ENCODE measurements at places on chromosomes 3 and 15.

DNA sequence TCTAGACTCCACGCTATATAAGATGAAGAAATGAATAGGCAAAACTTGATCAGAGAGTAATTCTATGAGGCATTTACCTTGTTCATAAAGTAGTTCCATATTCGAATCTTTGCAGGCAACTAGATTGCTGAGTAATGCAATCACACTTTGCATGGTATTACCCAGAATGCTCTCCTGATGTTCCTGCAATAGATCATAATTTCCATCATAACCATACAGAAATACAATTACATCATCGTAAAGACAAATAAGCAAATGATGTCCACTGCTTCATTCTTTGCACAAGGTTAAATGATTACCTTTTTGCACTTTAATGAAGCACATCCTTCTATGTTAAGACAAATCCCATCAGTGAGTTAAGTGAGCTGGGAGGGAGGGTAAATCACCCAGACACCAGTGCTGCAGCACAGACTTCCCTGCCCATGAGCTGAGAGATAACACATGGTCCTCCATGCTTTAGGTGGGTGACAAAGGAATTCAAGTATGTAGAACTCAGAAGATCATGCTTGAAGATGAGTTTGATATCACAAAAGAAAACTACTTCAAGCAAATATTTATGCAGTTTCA, 366.7 kb downstream of the CTNNB1 start:
- H3K4me3 ChIP-seq = no peak overlapping the region
- H3K36me3 ChIP-seq = no peaks in the 10 kb centered on the region
- DNase-seq = no peak
- no peak overlapping the region for H3K27ac ChIP-seq

GRCh38 chr15:74184582-74185091, 11.1 kb downstream of the ISLR start:
- no peak overlapping the region for H3K4me3 ChIP-seq
- peaks cover 5% of the 10 kb centered on the region for H3K4me1 ChIP-seq
- no peaks in the 10 kb centered on the region for H3K36me3 ChIP-seq
- no peak for DNase-seq
- no peaks in the 10 kb centered on the region for H3K27me3 ChIP-seq
- no peak overlapping the region for H3K27ac ChIP-seq

DNA sequence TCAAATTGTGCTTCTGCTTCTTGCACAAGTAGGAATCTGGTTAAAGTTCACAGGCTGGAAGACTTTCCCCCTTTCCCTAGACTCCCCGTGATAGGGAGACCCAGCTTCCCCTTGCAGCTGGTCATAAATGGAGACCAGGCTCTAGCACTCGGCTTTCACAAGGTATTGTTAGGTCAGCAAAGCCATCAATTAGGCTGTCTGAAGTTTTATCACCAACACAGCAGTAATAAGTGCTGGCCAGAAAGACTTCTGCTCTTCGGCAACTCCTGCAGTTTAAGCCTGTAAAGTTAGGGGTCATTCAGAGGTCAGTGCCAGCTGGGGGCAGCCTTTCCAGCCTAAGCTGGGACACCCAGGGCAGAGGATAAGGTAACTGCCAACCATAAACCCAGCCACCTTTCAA, 203.4 kb downstream of the MEIS2 start:
- no peak for DNase-seq
- no peaks in the 10 kb centered on the region for H3K27me3 ChIP-seq
- peaks cover 10% of the 10 kb centered on the region for H3K4me1 ChIP-seq
- peaks cover 33% of the 10 kb centered on the region for H3K36me3 ChIP-seq
- no peak overlapping the region for H3K27ac ChIP-seq

GRCh38 chr15:99613887-99614647, 48.3 kb downstream of the MEF2A start:
- peaks cover 13% of the 10 kb centered on the region for H3K4me1 ChIP-seq
- DNase-seq = no peak
- no peaks in the 10 kb centered on the region for H3K36me3 ChIP-seq

- no peak overlapping the region for H3K27ac ChIP-seq
- no peak overlapping the region for H3K4me3 ChIP-seq
- no peaks in the 10 kb centered on the region for H3K4me1 ChIP-seq
- H3K36me3 ChIP-seq = no peaks in the 10 kb centered on the region
- no peaks in the 10 kb centered on the region for H3K27me3 ChIP-seq
Measured at GRCh38 chr3:38227989-38228388, 37.6 kb upstream of the SLC22A13 start.

DNA sequence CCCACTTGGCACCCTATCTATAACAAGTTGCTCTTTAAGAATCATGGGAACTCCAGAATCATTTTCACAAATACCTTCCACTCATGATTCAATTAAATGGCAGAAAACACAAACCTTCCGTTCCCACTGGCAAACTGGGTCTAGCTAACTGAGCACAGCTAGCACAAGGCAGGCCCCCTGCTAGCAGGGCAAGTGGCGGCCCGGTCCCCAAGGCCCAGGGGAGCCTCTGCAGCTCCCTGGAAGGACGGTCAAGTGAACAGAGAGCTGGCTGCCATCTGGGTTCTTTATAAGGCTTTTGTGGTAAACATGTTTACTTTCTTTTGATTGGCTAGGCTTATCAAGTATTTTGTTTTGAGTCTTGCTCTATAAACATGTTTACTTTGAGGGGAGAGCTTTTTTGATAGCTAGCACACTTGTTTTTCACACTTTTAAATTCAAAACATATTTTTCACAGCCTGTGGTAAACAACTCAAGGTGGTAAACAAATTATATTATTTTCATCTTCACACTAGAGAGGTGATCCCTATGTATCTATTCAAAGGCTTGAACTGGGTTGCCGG, 81.4 kb downstream of the FOXP1 start:
- peaks cover 27% of the 10 kb centered on the region for H3K4me1 ChIP-seq
- no peak overlapping the region for H3K27ac ChIP-seq
- peaks cover 3% of the 10 kb centered on the region for H3K36me3 ChIP-seq

DNA sequence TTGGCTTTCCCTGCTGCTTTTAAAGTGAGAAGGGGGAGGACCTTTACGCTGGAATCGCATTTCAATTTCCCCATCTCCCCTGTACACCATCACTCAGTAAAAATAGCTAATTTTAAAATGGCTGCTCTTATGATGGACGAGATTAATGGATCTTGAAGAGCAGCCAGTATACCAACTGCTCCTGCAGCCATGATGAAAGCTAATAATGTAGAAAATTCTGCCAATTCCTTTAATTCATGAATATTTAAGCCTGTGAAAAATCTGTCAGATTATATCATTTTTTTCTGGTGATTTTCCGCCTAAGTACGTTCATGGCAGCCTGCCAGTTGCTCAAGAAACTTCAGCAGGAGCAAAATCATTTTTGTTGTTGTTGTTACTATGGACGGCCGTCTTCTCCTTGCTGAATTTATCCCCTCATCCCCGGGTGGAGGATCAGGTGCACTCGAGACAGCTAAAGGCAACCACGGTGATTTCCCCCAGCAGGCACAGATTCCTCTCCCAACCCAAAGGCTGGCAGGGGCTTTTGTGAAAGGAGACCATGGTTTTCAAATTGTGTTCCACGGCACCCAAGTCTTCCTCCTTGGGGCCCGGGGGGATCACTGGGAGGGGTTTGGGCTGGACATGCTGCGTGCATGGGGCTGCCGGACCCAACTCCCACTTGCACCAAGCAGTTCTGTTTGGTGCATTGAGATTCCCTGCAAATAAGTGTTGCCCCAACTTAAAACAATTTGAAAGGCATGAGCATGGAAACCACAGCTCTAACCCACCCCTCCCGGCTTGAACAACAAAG, 289.6 kb downstream of the UACA start:
- H3K27ac ChIP-seq = peak overlapping the region; percentile 72
- H3K36me3 ChIP-seq = no peaks in the 10 kb centered on the region
- peaks cover 63% of the 10 kb centered on the region for H3K27me3 ChIP-seq
- H3K4me1 ChIP-seq = peaks cover 33% of the 10 kb centered on the region

GRCh38 chr15:79929412-79929811, 32.6 kb upstream of the MTHFS start:
- no peak overlapping the region for H3K4me3 ChIP-seq
- H3K27ac ChIP-seq = no peak overlapping the region
- H3K36me3 ChIP-seq = no peaks in the 10 kb centered on the region
- peaks cover 2% of the 10 kb centered on the region for H3K4me1 ChIP-seq

DNA sequence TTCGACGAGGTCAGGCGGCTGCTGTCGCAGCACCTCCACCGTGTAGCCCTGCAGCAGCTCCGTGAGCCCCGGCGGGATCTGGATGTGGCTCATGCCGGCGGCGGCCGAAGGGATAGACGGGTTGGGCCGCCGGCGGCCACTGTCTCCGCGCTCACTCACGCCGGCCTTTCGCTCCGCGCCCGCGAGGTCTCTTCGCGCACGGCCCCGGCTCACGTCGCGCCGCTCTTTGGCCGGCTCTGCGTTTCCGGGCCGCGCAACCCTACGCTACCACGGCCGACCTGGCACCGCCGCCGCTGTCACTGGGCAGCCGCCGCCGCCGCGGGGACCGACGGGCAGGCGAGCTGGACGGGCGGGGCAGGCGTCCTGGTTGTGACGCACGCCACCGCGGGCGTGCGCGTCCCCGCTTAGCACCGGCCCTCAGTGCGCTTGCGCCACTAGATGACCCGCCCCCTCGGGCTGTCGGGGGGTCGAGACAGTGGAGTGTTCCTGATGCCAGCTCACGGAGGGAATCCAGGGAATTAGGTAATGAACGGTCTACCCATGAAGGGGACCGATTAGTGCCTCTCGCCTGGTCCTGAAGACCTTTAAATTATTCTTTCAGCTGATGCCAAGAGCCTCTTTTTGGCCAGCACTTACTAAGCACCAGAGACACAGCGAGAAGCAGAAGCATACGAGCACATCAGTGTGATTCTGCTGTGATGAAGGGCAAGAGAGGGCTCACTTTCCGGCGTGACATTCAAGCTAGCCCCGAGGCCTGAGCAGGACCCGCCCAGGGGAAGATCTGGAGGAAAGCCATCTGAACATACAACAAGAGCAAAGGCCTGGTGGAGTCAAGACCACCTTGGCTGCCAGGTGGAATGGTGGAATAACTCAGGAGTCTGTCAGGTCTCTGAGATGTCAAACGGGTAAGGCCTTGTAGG, at the start of gene PRKAR2A:
TSS of gene PRKAR2A (minus strand) at position 371 of the 920 bp plus-strand sequence. CDS start at position 93, 278 bp downstream.
- H3K27me3 ChIP-seq = no peaks in the 10 kb centered on the region
- peak within 1 kb of the TSS; percentile 98 for H3K27ac ChIP-seq

DNA sequence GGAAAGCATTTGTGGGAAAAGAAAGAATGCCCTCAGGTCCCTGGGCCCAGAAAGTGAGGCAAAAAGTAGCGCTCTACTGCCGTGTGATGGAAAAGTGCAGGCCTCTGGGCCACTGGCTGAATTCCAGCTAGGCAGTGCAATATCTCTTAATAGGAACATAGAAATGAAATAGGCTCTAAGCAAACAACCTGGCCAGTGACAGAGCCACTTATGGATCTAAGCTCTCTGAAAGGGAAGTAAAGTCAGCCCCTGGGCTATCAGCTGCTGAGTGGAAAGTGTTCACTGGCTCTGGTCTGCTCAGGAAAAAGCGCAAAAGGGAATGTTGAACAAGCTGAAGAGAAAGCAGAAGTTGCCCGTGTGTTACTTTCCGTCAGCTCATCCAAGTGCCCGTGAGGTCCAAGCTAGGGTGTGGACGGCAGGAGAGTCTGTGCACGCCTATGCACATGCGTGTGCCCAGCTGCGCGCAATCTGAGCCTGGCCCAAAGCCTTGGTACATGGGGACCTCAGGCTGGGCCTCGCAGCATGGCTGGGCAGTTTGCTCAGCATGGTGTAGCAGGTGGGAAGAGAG, 74.0 kb upstream of the RAD18 start:
- H3K4me3 ChIP-seq = no peak overlapping the region
- DNase-seq = no peak
- no peaks in the 10 kb centered on the region for H3K27me3 ChIP-seq
- peaks cover 21% of the 10 kb centered on the region for H3K4me1 ChIP-seq

DNA sequence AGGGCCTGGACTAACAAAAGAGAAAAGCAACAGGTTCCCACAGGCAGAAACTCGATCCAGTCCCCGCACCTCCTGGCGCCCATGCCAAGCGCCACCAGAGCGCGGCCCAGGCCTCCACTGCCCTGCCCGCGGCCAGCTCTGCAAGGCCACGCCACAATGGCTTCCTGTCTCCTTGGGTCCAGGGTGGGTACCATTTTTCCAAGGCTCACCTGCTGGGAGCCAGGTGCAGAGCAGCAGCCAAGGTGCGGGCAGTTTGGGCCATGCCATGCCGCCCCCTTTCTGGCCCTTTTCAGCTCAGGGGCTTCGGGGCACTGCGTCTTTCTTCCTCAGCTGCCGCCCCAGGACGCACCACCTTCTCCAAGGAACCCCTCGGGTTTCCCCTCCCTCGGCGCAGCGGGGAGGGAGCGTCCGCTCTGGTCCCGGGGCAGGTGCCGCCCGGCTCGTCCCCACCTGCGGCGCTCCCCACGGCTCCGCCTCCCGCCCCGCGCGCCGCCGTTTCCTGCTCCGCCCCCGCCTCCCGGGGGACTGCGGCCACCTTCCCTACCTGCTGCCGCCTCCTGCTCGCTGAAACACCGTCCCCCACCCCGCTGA, at the start of gene ILDR1:
TSS of gene ILDR1 (minus strand) at position 437 of the 591 bp plus-strand sequence. CDS start at position 267, 170 bp downstream.
- peak within 1 kb of the TSS; percentile 78 for H3K27ac ChIP-seq
- H3K36me3 ChIP-seq = no peaks in the 10 kb centered on the region
- no peaks in the 10 kb centered on the region for H3K4me1 ChIP-seq

DNA sequence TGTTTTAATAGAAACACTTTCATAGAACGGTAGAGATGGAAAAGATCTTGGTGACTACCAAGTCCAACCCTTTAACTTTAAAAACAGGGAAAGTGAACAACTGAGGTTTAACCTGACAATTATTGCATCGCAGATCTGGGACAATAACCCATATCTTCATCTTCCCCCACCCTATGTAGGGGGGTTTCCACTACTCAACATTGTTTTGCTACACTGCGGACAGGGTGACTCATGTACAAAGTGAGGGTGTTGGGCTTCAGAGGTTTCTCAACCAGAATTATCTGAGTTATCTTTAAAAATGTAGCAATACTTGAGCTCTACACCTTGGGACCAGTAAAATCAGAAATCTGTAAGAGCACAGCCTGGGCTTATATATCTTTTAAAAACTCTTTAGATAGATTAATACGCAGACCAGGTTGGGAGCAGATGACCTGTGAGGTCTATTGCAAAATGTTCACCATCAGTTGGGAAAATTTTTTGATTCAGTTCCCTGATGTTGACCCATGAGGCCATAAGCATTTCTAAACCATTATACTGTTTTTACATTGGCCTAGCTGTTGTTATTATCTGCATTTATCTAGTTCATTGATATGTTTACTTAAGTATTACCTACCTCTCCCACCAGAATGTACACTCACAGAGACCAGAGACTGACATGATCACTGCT, 103.6 kb upstream of the ICE2 start:
- no peaks in the 10 kb centered on the region for H3K27me3 ChIP-seq
- peak overlapping the region; percentile 68 for H3K27ac ChIP-seq
- no peak overlapping the region for H3K4me3 ChIP-seq
- H3K36me3 ChIP-seq = no peaks in the 10 kb centered on the region
- peaks cover 18% of the 10 kb centered on the region for H3K4me1 ChIP-seq

DNA sequence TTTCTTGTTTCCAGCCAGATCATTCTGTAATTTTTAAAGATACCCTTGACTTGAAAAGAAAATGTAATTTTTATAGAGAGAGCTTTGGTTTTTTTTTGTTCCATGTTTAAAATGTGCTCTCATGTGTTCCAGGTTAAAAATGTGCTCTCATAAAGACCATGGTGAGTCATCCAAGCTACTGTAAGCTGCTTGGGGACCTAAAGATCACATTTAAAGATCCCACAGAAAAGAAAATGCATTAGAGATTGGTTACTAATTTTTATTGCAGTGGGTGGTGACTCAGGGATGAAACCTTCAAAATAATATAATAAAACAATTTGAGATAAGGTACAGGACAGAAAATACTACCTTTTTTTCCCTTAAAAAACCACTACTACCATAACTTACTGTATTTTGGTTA, 11.0 kb downstream of the TCF12 start:
- no peak overlapping the region for H3K4me3 ChIP-seq
- no peaks in the 10 kb centered on the region for H3K36me3 ChIP-seq
- H3K27ac ChIP-seq = no peak overlapping the region
- no peak for DNase-seq
- H3K4me1 ChIP-seq = no peaks in the 10 kb centered on the region
- H3K27me3 ChIP-seq = no peaks in the 10 kb centered on the region
